ENCODE measurements at places on chromosomes 1 and 21. TPM values are rescaled to one million over a fixed set of nuclear protein-coding genes. Genes with fewer than 3 reads are reported as not detected.

The SIM2 gene
- not detected for total RNA-seq

DNA sequence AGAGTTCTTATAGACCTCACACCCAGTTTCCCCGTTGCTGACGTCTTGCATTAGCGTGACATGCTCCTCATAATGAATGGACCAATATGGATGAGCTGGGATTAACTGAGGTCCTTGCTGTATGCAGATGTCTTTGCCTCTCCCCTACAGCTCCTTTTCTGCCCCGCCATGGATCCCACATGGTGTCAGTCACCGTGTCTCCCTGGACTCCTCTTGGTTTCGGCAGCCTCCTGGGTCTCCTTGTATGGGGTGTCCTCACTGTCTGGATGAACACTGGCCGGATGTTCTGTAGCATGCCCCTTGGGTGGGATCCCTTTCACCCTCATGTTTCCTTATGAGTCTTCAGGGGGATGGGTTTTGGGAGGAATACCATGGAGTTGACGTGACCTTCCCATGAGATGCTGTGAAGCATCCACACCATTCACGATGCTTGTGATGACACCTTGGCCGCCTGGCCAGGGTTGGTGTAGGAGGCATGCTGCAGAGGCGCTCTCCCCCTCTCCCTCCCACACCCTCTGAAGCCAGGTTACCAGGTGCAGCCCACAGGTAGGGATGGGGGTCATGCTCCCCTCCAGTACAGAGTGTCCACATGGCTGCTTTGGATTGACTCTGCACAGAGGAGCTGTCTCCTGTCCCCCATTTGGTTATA, 4.4 kb downstream of the GJC2 start:
- no peak for DNase-seq
- H3K4me1 ChIP-seq, result peaks cover 5% of the 10 kb centered on the region
- H3K27me3 ChIP-seq, result no peaks in the 10 kb centered on the region
- H3K36me3 ChIP-seq, result no peaks in the 10 kb centered on the region
- no peak overlapping the region for H3K4me3 ChIP-seq

DNA sequence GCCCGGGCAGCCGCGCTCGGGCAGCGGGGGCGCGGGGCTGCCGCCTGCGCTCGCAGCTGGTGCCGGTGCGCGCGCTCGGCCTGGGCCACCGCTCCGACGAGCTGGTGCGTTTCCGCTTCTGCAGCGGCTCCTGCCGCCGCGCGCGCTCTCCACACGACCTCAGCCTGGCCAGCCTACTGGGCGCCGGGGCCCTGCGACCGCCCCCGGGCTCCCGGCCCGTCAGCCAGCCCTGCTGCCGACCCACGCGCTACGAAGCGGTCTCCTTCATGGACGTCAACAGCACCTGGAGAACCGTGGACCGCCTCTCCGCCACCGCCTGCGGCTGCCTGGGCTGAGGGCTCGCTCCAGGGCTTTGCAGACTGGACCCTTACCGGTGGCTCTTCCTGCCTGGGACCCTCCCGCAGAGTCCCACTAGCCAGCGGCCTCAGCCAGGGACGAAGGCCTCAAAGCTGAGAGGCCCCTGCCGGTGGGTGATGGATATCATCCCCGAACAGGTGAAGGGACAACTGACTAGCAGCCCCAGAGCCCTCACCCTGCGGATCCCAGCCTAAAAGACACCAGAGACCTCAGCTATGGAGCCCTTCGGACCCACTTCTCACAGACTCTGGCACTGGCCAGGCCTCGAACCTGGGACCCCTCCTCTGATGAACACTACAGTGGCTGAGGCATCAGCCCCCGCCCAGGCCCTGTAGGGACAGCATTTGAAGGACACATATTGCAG, 3.0 kb downstream of the ARTN start:
- DNase-seq, result peak; percentile 38
- H3K4me1 ChIP-seq, result peaks cover 12% of the 10 kb centered on the region
- H3K27ac ChIP-seq, result no peak overlapping the region
- peaks cover 8% of the 10 kb centered on the region for H3K27me3 ChIP-seq

GRCh38 chr21:27725916-27726315, 759.0 kb upstream of the ADAMTS5 start:
- no peak overlapping the region for H3K27ac ChIP-seq
- H3K4me1 ChIP-seq, result no peaks in the 10 kb centered on the region
- no peaks in the 10 kb centered on the region for H3K36me3 ChIP-seq
- no peak overlapping the region for H3K4me3 ChIP-seq
- DNase-seq, result no peak
- H3K27me3 ChIP-seq, result no peaks in the 10 kb centered on the region

GRCh38 chr1:247465796-247466195, 7.9 kb upstream of the OR2B11 start:
- H3K4me3 ChIP-seq, result no peak overlapping the region
- H3K27ac ChIP-seq, result no peak overlapping the region
- H3K4me1 ChIP-seq, result no peaks in the 10 kb centered on the region

GRCh38 chr1:191892716-191893115, 265.5 kb upstream of the RGS18 start:
- H3K4me1 ChIP-seq, result peaks cover 19% of the 10 kb centered on the region
- H3K4me3 ChIP-seq, result no peak overlapping the region
- no peaks in the 10 kb centered on the region for H3K36me3 ChIP-seq
- no peaks in the 10 kb centered on the region for H3K27me3 ChIP-seq
- no peak overlapping the region for H3K27ac ChIP-seq
- no peak for DNase-seq

GRCh38 chr21:45123440-45123839, 49.1 kb downstream of the ADARB1 start:
- no peak overlapping the region for H3K27ac ChIP-seq
- no peaks in the 10 kb centered on the region for H3K27me3 ChIP-seq

GRCh38 chr1:59609245-59609644, 205.5 kb upstream of the HOOK1 start:
- H3K27ac ChIP-seq, result no peak overlapping the region
- H3K36me3 ChIP-seq, result no peaks in the 10 kb centered on the region
- no peaks in the 10 kb centered on the region for H3K4me1 ChIP-seq
- no peak overlapping the region for H3K4me3 ChIP-seq
- H3K27me3 ChIP-seq, result no peaks in the 10 kb centered on the region
- DNase-seq, result no peak

The ALDH4A1 gene
- total RNA-seq, result 103 TPM
